GM23248 (cell line): ENCODE measurements at places on chromosomes 6 and 20. TPM values are rescaled to one million over a fixed set of nuclear protein-coding genes. Genes with fewer than 3 reads are reported as not detected.

Gene CCN5
- total RNA-seq = 24.5 and 47.3 TPM in 2 replicates

Gene PHACTR1
- total RNA-seq = 0.25 and 3.2 TPM in 2 replicates

Gene C20orf202
- total RNA-seq = not detected in 2 replicates

Gene IL17F
- not detected in 2 replicates for total RNA-seq

Gene SLC29A1
- total RNA-seq = 12.2 and 17.1 TPM in 2 replicates

Gene EFCAB8
- 0.13 TPM in 1 of 2 replicates, not detected in the other for total RNA-seq

Gene SLCO4A1
- 0.22 TPM in 1 of 2 replicates, not detected in the other for total RNA-seq

Gene KIAA1755
- 2.8 and 5.1 TPM in 2 replicates for total RNA-seq

Gene ADGRB3
- not detected in 2 replicates for total RNA-seq

Gene CPNE5
- 0.63 TPM in 1 of 2 replicates, not detected in the other for total RNA-seq

Gene PROKR2
- total RNA-seq = not detected in 2 replicates

Gene LINC00237
- total RNA-seq = not detected in 2 replicates
